Glutamatergic neuron (in vitro differentiated cells): ENCODE measurements at places on chromosomes 3 and 15. TPM values are rescaled to one million over a fixed set of nuclear protein-coding genes. Genes with fewer than 3 reads are reported as not detected.

The SCG5 gene
- total RNA-seq: 46.0 TPM

The XCR1 gene
- total RNA-seq: not detected

The ZBTB47 gene
- total RNA-seq: 9.7 TPM

The ETV5 gene
- total RNA-seq: 16.9 TPM

The DPPA4 gene
- 89.5 TPM for total RNA-seq

The CLCN2 gene
- total RNA-seq: 17.8 TPM

The ANKRD34C gene
- not detected for total RNA-seq

The RAD54L2 gene
- 64.3 TPM for total RNA-seq

- no peak for DNase-seq
Measured at GRCh38 chr15:61613729-61614128, 384.6 kb upstream of the RORA start.

DNA sequence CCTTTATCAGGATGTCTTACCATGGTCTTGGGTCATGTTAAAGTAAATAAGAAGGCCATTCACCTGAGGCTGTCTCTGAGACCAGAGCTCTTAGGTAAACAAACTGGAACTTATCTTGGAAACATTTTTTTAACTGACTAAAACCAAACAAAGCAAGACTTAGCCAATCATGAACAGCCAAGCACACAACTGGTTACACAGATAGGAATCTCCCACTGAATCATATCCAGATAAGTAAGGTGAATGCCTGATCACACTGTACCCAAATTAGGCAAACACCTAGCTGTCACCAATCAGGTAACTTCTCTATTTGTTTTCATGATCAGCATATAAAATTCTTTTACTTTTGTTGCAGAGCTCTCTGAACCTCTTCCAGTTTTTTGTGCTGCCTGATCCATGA is 205.4 kb downstream of the CNTN3 start:
- no peak for DNase-seq

DNA sequence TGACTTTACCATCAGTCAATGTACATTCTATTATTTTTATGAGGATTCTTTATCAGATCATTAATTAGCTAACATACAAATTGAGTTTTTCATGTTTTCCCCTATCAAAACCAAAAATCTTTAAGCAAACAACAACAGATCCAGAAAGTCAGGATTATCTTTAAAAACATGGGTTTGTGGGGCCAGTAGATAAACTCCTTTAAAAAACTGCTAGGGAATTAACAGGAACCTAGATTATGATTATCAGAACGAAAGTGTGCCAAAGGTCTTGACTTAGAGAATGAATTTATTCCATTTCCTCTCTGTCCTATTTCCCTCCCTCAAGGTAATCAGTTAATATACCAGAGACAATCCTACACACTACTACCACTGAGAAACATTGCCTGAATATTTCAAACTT is 13.2 kb upstream of the CCDC13 start:
- no peak for DNase-seq

DNA sequence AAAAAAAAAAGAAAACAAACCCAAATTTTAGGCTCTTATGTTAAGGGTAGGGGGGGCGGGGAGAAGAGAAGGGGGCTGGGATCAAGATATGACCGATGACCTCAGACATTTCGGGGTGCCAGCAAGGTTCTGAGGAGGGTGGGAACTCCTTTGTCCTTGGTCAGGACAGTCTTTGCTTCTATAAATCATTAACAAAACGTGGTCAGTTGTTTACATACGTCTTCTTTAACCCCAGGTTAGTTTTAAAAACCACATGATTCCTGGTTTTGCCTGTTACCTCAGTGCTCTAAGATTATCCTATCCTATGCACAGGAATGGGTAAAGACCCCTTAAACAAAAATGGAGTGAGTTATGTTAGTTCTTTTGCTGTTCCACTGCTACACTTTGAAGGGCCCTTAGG is 285.5 kb downstream of the GABRG3 start:
- DNase-seq: no peak

DNA sequence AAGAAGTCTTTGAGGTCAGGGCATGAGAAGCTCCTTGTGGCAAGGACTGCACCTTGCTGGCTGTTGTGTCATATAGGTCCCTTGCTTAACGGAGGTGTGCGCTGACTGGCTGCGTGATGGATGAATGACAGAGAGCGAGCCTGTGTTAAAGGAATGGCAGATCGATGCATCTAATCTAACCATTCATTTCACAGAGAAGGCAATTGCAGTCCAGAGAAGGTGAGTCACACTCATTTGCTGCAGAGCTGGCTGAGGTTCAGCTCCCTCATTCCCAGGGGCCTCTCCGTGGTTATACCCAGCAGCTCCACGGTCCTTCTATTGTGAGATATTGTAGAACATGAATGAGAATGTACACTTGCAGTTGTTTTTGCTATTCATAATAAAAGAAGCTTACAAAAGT is 289.3 kb downstream of the EPHB1 start:
- DNase-seq: no peak

DNA sequence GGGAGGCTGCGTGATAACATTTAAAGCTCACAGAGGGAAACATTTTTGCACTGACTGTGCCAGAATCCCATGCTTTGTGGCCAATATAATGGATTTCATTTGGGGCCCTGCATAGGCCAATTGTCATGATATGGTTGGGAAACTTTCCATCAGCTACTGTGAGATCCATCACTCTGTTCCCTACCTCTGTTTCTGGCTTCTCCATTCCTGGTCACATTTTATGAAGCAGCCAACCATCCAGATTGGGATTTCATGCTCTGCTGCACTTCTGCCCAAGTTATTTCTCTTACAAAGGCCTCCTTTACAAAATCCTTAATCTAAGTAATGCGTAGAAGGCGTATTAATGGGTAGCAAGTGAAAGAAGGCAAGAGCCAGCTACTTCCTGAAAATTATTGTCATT is 221.1 kb downstream of the LRTM1 start:
- no peak for DNase-seq

DNA sequence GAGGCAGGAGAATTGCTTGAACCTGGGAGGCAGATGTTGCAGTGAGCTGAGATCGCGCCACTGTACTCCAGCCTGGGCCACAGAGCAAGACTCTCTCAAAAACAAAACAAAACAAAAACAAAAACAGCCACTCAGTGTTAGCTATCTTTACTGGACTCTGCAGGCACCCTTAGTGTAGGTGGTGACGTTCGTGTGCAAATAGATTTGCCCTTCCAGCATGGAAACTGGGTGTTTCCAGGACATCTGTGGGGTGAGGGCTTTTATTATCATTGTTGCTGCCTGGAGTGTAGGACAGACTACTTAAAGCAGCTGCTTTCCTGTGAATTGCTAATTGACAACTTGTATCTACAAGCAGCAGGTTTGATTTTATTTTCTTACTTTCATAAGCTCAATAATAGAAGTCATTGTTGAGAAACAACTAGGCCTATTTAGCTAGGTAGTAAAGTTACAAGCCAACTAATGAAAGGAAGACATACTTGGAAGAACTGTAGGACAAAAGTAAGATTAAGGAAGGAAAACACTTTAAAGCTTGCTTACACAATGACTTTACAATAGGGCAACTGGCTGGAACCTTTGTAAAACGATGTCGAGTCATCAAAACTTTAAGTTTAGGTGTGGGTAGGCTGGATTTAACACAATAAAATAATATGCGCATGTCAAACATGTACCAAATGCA is 25.4 kb upstream of the SPPL2A start:
- no peak for DNase-seq

DNA sequence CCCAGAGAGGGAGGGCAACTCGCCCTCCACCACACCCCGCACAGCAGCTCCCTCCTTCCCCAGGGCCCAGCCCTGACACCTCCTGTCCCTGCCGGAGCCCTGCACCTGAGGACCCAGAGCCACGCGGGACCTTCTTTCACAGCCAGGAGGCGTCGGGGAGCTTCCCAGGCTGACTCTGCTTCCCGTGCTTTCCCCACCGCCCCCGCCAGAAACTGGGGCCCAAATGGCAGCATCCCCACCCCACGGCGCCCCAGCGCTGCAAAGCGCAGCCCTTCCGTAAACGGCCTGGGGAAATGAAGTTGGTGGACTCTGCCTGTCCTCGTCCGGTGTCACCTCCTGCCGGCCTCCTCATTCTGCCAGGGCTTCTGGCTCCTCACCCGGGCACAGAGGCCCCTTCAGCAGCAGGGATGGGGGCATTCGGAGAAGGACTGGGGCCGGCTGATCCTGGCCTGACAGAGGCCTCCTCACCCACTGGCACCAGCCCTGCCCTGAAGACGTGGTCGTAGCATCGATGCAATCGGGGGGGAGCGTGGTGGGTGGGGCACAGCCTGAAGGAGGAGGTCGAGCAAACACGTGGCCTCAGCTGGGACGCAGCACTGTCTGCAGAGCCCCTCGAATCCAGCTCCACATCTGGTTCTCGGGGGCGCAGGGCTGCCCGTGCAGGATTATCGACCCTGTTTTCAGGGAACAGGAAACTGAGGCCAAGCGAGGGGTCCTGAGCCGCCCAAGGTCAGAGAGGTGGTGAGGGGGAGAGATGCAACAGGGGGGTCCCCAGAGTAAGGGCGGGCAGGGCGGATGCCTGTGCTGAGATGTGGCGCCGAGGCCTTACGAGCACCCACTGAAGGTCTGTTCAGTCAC is 235.4 kb downstream of the XXYLT1 start:
- DNase-seq: no peak

- no peak for DNase-seq
Measured at GRCh38 chr3:22908989-22909507, 294.1 kb upstream of the UBE2E2 start.

- DNase-seq: no peak
Measured at GRCh38 chr3:127484601-127485388, 105.7 kb downstream of the TPRA1 start.

DNA sequence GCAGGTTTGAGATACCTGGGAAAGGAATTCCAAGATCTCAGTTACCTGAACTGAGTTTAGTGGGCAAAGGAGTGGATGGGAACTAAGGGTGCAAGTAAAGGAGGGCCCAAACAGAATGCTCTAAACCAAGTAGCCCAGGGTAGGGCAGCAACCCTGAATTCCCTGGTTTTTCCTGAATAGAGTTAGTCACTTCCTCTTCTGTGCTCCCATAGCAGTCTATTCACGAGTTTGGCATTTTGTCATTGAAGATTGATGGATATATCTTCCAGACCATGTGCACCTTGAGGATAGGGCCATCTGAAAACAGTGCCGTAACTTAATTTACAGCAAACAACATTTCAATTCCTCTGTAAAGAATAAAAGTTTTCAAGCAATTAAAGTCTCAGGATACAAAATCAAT is 18.5 kb upstream of the PTX3 start:
- no peak for DNase-seq

GRCh38 chr3:187292631-187293515 is 1.3 kb upstream of the MASP1 start:
- DNase-seq: no peak

GRCh38 chr3:39279745-39280517 is at the start of gene CX3CR1:
CX3CR1 (minus strand) TSS chr3:39280036; CDS start chr3:39266509, 13,527 bp downstream.
- DNase-seq: no peak
